Ovary (tissue), 10 donors: ENCODE measurements at places on chromosomes 6 and 20. TPM values are rescaled to one million over a fixed set of nuclear protein-coding genes. Genes with fewer than 3 reads are reported as not detected.

Gene PRDM13
- 0.02 TPM for polyA plus RNA-seq

Gene LAMA5
- polyA plus RNA-seq: 4.7 TPM

Gene TFAP2B
- polyA plus RNA-seq: not detected

Gene COL20A1
- not detected for polyA plus RNA-seq

Gene EDN3
- polyA plus RNA-seq: 0.57 TPM

Gene SOX18
- 12.0 TPM for polyA plus RNA-seq

Gene LY6G6D
- not detected for polyA plus RNA-seq

Gene TMEM74B
- 0.72 TPM for polyA plus RNA-seq

Gene CDH26
- 0.52 TPM for polyA plus RNA-seq

Gene FAM209B
- polyA plus RNA-seq: 0.22 TPM

Gene ELOVL4
- 1.6 TPM for polyA plus RNA-seq

Gene SLC17A3
- polyA plus RNA-seq: 0.35 TPM

Gene SYCP2
- 1.2 TPM for polyA plus RNA-seq

Gene KIF6
- polyA plus RNA-seq: 0.15 TPM

Gene WFDC10B
- polyA plus RNA-seq: not detected

Gene HLA-DQB2
- 3.1 TPM for polyA plus RNA-seq

Gene CTCFL
- 0.01 TPM for polyA plus RNA-seq

Gene FGD2
- polyA plus RNA-seq: 2.3 TPM

Gene TMEM170B
- polyA plus RNA-seq: 2.1 TPM

Gene HAO1
- not detected for polyA plus RNA-seq

Gene PAQR8
- 24.1 TPM for polyA plus RNA-seq

Gene ZBTB22
- 13.7 TPM for polyA plus RNA-seq

Gene SNAI1
- 0.95 TPM for polyA plus RNA-seq

Gene BTNL2
- polyA plus RNA-seq: not detected

Gene DNAH8
- polyA plus RNA-seq: 0.01 TPM

Gene GRIK2
- 0.97 TPM for polyA plus RNA-seq

Gene PTCRA
- not detected for polyA plus RNA-seq
